ENCODE measurements at places on chromosomes 2 and 18.
A peak's percentile ranks its signal among the peaks of the same experiment; 100 is the strongest.

DNA sequence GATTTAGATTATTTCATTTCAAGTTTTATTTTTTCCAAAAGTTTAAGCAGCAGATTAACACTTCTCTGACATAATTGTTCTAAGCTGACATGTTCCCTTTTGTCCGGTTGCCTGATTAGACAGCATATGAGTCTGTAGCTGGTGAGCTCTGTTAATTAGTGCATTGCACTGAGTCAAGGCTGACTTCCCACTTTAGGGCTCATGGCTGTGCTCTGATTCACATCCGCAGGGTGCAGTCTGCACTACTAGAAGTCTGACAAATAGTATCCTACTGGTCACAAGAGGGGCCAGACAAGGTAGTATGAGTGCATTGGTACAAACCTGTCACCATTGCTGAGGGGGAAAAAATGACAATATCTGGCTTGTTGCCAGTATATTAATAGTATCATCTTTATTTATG is 443.9 kb upstream of the ZNF804A start:
- no peak for DNase-seq

DNA sequence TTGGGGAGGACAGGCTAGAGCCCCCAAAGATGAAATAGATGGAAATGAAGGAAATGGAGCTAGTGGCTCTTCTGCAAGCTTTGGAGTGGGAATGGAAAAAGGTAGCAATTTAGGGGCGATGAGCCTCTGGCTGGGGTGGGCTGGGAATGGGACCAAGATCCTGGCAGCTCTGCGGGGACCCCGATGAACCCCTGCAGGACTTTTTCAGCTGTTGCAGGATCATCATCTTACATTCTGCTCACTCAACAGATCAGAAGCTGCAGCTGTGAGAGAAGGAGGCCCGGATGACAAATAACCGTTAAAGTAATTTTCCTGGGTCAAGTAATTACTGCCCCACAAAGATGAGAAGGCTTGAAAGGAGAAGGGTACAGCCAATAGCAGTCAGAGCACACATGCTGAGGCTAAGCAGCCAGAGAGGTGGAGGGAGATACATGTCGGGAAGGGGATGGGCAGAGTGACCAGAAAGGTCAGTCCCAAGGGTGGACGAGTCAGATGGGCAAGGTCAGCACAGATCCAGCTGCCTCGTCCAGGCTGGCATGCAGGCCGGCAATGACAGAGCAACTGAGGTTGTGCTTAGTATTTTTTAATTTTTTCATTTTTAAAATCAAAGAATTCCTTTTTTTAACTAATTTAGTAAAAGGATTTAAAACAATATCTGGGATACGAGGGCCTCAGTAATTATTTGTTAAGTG is 245.0 kb upstream of the RAB6C start:
- DNase-seq: no peak

- peak; percentile 3 for DNase-seq
These were observed 25.8 kb downstream of the GPR55 start for GRCh38 chr2:230899287-230899686.

- no peak for DNase-seq
These were observed 517.2 kb upstream of the ACVR2A start for GRCh38 chr2:147327613-147328012.

GRCh38 chr2:128360711-128361110 is 42.0 kb upstream of the HS6ST1 start:
- no peak for DNase-seq

GRCh38 chr2:239711911-239712570 is 311.2 kb upstream of the HDAC4 start:
- DNase-seq: no peak

GRCh38 chr2:122193622-122194021 is 438.2 kb downstream of the TSN start:
- no peak for DNase-seq

GRCh38 chr18:38940863-38941531 is 1375.4 kb upstream of the CELF4 start:
- DNase-seq: peak; percentile 52

DNA sequence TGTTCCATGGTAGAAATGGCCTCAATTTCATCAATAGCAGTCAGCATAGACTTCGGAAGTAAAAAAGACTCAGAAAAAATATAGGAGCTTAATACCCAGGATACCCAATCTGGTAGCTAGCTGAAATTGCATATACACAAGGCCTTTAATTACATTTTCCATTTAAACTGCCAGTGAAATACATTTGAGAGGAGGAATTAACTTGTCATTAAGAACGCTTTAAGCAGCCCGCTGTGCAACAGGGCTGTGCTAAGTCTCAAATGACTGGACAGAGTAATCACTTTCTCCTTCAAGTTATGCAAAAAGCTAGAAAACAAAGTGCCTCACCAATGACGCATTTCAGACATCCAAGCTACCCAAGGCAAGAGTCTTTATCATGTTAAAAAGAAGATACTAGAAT is 558.8 kb downstream of the MBD2 start:
- no peak for DNase-seq

DNA sequence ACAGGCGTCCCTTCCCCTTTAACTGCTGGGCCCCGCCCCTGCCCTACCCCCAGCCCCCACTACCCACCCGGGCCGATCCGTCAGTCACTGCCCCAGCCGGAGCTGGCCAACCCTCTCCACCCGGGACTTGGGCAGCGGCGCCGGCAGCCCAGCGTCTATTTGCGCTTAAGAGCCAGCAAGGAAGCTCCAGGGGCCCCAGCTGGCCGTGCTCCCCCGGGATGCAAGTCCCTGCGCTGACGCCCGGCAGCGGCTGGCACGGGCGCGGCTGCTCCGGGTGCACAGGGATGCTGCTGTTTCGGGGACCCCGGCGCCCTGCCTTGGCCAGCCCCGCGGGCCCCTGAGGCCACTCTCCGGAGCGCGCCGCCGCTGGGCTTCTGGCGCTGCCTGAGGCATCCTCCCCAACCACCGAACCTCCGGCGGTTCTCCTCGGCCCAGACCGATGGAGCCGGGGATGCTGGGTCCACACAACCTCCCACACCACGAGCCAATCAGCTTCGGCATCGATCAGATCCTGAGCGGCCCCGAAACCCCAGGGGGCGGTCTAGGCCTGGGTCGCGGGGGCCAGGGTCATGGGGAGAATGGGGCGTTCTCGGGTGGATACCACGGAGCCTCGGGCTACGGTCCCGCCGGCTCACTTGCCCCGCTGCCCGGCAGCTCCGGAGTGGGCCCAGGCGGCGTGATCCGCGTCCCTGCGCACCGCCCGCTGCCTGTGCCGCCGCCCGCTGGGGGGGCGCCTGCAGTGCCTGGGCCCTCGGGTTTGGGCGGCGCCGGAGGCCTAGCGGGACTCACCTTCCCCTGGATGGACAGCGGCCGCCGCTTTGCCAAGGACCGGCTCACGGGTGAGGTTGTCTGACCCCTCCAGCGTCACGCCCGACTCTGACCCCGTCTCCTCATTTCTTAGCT is at the start of gene TLX2:
Gene TLX2, plus strand, starts transcription at position 83 of the 903 bp plus-strand sequence. Its CDS starts 357 bp downstream, at position 440.
- DNase-seq: no peak

- no peak for DNase-seq
These were observed 51.8 kb downstream of the PSD4 start for GRCh38 chr2:113225263-113226259.

DNA sequence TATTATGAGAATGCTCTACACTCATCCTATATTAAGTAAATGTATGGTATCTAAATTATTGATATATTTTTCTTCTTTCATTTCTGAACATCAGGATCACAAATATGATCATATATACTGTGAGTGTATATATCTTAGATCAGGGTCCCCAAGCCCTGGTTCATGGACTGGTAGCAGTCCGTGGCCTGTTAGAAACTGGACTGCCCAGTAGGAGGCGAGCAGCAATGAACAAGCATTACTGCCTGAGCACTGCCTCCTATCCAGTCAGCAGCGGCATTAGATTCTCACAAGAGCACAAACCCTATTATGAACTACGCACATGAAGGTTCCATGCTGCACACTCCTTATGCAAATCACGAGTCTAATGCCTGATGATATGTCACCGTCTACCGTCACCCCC is 1247.1 kb upstream of the NXPH2 start:
- DNase-seq: no peak

- no peak for DNase-seq
These were observed 40.1 kb upstream of the NPAS2 start for GRCh38 chr2:100779908-100780202.

- DNase-seq: no peak
These were observed 11.9 kb downstream of the GAL3ST2 start for GRCh38 chr2:241788572-241788971.

GRCh38 chr2:101740555-101740964 is 43.1 kb downstream of the MAP4K4 start:
- DNase-seq: no peak

GRCh38 chr2:169012812-169013627 is 18.1 kb downstream of the ABCB11 start:
- DNase-seq: no peak

GRCh38 chr18:61368001-61368400 is 34.8 kb downstream of the CDH20 start:
- no peak for DNase-seq

Measured in activated CD4-positive, alpha-beta T cell treated with anti-CD3 and anti-CD28 coated beads, Interleukin-2, amount 10 ng/mL, durations not matched to agents 7 days and 5 days (primary cell).